Activated CD8-positive, alpha-beta memory T cell treated with anti-CD3 and anti-CD28 coated beads for 4 hours (primary cell): ENCODE measurements at places on chromosomes 7 and 10.

GRCh38 chr7:50226669-50227068, 77.8 kb upstream of the IKZF1 start:
- no peak for DNase-seq

DNA sequence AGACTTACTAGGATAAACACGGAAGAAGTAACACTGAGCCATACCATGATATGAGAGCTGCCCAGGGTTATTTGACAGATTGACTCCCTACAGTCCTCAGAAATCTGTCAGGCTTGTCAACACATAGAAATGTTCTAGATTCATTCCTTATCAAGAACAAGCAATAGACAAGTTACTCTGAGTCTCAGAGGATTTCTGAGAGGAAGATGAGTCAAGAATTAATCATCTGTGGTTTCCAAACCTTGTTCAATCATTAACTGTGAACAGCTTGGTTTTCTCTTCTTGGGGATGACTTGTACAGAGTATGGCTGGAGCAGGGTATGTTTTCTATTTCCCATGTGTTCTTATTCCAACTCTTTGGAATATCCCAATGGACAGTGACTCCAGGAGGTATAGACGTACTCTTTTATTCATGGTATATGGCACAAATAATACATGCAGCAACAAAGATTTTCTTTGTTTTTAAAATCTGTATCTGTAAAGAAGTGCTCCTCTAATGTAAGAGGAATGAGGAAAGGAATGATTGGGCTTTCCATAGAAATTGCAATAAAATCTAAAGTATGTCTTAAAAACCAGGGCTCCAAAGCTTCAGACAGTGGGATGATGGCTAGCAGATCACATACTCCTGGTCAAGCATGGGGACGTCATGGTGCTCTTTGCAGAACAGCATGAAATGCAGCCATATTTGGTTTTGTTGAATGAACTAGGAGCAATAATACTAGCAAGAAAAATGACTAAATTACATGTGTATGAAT, 11.9 kb upstream of the SFR1 start:
- DNase-seq, result no peak

GRCh38 chr7:132311733-132312132, 264.5 kb downstream of the PLXNA4 start:
- DNase-seq, result no peak

GRCh38 chr10:97004591-97004990, 172.5 kb downstream of the LCOR start:
- DNase-seq, result no peak

GRCh38 chr7:47690902-47691558, 109.1 kb upstream of the TNS3 start:
- no peak for DNase-seq

DNA sequence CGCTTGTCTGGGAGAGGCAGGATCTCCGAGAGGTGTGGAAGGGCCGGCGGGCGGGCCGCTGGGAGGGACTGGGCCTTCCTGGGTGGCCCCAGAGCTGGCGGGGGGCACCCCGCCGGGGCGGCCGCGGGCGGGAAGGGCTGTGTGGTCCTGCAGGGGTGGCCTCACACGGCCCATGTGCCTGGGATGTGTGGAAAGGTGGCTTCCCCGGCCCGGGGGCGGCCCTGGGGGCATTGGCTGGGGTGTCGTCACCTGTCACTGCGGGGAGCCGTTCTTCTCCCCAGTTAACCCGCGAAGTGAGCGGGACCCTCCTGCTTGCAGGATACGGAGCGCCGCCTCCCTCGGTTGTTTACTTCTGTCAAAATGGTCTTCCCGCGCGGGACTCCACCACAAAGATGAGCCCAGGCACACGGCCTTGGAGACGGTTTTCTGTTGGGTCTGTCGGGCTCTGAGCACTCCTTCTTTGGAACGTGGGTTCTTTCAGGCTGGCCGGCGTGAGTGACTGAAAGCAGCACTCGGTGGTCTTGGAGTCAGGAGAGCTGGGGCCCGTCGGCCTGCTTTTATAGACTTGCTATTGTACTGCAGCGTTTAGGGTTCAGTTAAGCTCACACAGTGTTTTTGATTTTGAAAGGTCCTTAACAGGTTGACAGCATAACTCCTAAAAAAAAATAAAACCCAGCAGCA, 700 bp downstream of the SMC3 start:
- DNase-seq, result peak; percentile 30

GRCh38 chr7:36021367-36021766, 131.7 kb upstream of the EEPD1 start:
- no peak for DNase-seq

DNA sequence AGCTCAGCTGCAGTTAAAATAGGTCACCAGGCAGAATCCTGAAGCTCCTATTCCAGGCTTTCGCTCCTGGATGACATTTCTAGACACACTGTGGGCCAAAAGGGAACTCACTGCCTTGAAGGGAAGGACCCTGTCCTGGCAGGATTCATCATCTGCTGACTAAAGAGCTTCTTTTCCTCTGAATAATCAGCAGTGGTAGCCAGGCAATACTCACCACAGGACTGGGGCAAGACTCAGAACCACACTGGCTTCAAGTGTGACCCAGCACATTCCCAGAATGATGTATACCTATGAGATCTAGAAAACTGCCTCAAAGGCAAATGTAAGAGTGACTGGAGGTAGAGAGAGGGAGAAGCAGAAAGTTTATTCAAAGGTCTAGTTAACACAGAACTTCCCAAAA, 29.5 kb upstream of the EBF3 start:
- no peak for DNase-seq

DNA sequence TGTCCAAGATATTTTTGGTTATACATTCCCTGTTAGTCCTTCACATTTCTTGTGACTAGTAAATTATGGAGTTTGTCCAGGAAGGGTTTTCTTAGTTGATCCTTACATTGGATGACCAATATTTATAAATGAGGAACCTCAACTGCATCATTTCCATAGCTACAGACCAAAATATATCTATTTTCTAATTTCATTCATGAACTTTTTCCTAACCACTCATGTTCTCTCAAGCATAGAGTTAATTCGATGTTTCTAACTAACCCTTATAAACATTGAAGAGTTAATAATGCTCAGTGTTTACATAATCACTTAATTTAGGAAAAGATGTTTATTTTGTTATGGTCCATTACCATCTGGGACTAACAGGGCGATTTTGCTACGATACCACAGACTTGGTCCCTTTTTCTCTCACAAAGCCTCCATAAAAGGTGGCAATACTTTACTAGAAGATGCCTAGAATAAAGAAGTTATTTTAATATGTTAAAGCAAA, 591.0 kb downstream of the MAGI2 start:
- no peak for DNase-seq
